ENCODE measurements at places on chromosomes 2 and 18. TPM values are rescaled to one million over a fixed set of nuclear protein-coding genes. Genes with fewer than 3 reads are reported as not detected.

The GAREM1 gene
- 7.8 TPM for total RNA-seq

DNA sequence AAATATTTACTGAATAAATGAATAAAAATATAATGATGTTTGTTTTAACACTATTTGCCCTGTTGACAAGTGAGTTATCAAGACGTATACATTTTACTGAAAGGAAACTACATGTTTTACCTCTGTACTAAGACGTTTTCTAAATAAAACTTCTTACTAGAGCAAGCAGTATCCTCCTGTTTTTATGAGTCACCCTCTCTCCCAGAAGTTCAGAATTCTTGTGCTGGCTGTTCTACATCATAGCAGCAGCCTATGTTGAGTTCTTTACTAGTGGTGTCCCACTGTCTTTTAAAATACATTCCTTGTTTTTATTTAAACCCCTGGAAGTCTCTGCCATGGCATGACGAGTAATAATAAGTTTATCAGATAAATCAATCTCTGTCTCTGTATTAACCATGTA is 297.4 kb downstream of the CALCRL start:
- DNase-seq: no peak

GRCh38 chr18:26503382-26503781 is 45.0 kb downstream of the KCTD1 start:
- no peak for DNase-seq

GRCh38 chr2:162704496-162704895 is 134.1 kb downstream of the KCNH7 start:
- no peak for DNase-seq

- DNase-seq: no peak
Measured at GRCh38 chr2:55418512-55419232, 984 bp downstream of the CCDC88A start.

The HOXD10 gene
- 5.2 TPM for total RNA-seq

GRCh38 chr18:69599377-69599776 is 198.7 kb downstream of the DOK6 start:
- no peak for DNase-seq

DNA sequence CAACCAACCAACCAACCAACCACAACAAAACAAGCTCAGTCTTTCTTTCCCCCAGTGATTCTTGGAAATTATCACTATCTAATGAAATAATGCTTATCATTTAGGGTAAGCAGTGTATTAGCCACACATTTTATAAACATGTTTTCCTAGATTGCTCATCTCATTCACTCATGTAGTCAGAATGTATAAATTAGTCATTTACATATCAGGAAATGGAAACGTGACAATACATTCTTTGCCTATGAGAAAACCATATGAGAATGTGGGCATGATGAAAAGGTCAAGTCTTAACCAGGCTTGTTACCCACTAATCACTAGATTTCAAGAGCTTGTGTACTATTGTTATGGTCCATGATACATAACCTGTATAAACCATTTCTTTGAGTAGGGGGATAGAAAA is 1583.4 kb upstream of the PIK3C3 start:
- DNase-seq: no peak

The CARF gene
- 28.2 TPM for total RNA-seq

The TNS1 gene
- 577 TPM for total RNA-seq

The UGT1A5 gene
- not detected for total RNA-seq

DNA sequence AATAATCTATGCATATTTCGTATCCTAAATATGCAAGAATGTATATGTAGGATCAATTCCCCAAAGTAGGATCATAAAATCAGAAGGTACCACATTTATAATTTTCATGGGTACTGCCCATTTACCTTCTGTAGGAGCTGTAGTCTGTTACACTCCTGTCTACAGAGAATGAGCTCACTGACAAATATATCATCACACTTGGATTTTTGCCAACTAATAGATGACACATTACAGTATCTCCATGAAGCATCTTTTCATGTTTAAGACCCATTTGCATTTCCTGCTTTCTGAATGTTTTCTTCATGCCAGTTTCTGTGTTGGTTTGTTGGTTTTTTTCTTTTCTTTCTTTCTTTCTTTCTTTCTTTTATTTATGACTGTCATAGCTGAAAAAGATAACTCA is 70.9 kb upstream of the EML6 start:
- no peak for DNase-seq

DNA sequence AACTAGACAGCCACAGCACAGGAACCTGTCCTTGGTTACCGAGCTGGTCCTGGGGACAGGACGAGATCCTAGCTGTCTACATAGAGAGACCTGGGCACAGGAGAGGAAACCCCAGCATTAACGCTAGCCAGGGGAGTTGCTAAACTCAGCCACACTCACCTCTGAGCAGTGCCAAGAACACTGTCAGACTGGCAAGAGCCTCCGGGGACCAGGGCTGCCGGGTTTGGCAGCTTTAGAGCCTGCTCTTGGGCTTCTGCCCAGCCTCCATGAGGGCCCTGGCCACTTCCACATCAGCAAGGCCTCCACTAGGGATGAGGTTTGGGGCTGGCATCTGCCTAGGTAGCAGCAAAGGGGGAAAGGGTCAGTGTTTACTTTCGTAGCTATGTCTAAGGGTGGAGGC is 6.7 kb downstream of the TMBIM1 start:
- DNase-seq: peak; percentile 80

- DNase-seq: no peak
Measured at GRCh38 chr2:241183221-241183620, 5.3 kb upstream of the ANO7 start.

- no peak for DNase-seq
Measured at GRCh38 chr2:240405684-240406313, 29.7 kb upstream of the GPC1 start.

The B3GNT7 gene
- 2.3 TPM for total RNA-seq

- no peak for DNase-seq
Measured at GRCh38 chr2:84717302-84717701, 163.6 kb downstream of the TRABD2A start.

GRCh38 chr2:96538487-96539214 is 2.1 kb downstream of the ARID5A start:
- DNase-seq: peak; percentile 84

- no peak for DNase-seq
Measured at GRCh38 chr2:149808556-149808955, 221.0 kb upstream of the MMADHC start.

The CNDP1 gene
- not detected for total RNA-seq

- no peak for DNase-seq
Measured at GRCh38 chr2:10355471-10356438, 53.1 kb downstream of the HPCAL1 start.
